Omental fat pad (tissue), 4 donors: ENCODE measurements at places on chromosomes 6 and 20. TPM values are rescaled to one million over a fixed set of nuclear protein-coding genes. Genes with fewer than 3 reads are reported as not detected.

GRCh38 chr6:158610319-158610968 lies 34.1 kb downstream of the DYNLT1 start:
- DNase-seq, result no peak

- no peak for DNase-seq
These were observed 23.8 kb downstream of the UST start for GRCh38 chr6:148770408-148771211.

DNA sequence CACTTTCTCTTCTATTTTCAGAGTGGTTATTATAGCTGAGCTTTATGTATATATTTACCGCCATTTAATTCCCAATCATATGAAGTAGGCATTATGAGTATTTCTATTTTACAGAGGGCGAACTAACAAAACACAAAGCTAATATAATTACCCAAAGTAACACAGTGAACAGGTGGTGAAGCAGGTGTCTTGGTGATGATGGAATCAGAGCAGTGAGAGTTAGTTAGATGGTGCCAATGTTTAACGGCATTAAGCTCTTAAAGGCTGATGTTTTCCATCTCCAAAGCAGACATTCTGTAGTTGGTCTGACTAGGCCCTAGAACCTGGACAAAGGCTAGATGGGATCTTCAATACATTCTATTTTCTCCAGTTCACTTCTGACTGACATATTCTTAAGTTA lies 551.1 kb upstream of the SYNCRIP start:
- no peak for DNase-seq

Gene SNAP91
- total RNA-seq, result 1.6 TPM

Gene FRK
- 1.1 TPM for total RNA-seq

- no peak for DNase-seq
These were observed 33.4 kb downstream of the GOPC start for GRCh38 chr6:117568831-117569410.
